ENCODE measurements at places on chromosomes 3 and 15.

GRCh38 chr3:23312866-23313265 lies 109.7 kb downstream of the UBE2E2 start:
- no peak for DNase-seq

DNA sequence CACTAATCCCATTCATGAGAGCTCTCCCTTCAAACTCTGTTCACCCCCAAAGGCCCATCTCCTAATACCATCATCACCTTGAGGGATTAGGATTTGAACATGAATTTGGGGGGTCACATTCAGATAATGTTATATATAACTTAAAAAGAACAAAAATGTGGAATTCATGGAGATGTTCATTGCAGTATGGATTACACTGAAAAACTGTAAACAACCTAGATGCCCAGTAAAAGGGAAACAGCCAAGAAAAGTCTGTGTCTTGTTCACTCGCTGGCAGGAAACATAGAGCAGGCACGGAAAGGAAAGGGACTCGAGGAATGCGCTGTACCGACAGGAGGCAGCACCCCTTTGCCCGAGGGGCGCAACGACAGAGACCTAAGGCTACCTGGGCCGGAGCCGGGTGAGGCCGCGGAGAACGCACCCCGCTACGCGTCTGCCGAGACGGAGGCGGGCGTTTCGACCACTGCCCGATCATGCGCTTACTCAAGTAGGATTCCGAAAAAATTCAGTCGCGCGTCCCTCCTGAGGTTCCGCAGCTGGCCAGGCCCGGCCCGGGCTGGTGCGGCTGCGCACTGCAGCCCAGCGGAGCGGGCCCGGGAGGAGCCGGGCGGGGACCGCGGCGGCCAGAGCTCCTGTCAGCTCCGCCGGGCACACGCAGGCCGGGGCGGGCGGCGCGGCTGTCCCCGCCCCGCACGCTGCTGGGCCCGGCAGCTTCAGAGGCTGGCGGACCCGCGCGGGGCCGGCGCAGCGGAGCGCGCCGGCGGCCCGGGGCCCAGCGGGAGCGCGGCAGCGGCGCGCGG lies 862 bp upstream of the MAN2A2 start:
- peak; percentile 76 for DNase-seq

DNA sequence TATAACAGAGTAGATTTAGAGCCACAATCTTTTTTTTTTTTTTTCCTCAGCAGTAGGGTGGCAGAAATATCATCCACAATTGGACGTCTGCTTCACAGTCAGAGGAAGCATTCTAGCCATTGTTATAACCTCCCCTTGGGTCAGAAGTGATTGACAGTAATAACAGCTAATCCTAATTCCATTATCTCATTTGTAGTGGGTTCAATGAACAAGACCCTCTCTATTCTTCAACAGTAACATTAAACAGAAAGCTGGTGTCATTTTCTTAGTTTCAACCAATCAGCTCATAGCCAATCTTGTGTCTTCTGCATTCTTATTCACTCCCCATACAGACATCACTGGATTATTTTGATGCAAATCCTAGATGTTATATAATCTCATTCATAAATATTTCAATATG lies 44.6 kb downstream of the QTRT2 start:
- no peak for DNase-seq

- DNase-seq: no peak
Observed at GRCh38 chr3:126723237-126723636, 19.2 kb downstream of the CHCHD6 start.

DNA sequence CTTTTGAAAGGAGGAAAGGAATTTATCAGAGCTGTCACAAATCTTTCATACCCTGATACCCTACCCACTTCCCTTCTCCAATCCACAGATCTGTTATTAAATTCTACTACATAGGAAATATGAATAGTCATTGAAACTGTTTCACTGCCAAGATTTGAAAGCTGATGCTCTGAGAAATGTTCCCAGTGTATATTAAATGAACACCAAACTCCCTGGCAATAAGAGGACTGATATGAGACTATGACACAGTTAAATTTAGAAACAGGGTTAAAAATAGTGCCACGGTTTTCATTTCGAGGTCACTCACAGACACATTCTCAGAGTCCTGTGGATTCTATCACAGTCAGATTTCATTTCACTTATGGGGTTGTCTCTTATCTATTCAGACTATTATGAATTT lies 27.2 kb upstream of the GBE1 start:
- no peak for DNase-seq

DNA sequence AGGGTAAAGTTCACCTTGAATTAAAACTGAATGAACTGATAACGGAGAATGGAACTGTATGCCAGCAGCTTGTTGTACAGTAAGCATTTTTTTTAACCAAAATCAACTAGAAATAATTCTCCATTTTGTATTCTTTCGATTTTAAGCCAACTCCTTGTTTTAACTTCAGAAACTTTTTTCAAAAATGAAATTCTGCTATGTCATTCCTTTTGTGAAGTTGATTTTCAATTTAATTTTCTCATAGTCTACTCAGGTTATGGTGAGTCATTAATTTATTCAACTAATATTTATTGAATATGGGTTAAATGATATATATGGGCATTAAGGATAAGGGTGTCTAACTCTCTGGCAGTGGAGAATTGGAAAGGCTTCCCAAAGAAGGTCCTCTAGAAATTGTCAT lies 53.7 kb downstream of the RASA2 start:
- DNase-seq: no peak

All from glutamatergic neuron (in vitro differentiated cells).